ENCODE measurements at places on chromosomes 12 and 14.
A peak's percentile ranks its signal among the peaks of the same experiment; 100 is the strongest.

DNA sequence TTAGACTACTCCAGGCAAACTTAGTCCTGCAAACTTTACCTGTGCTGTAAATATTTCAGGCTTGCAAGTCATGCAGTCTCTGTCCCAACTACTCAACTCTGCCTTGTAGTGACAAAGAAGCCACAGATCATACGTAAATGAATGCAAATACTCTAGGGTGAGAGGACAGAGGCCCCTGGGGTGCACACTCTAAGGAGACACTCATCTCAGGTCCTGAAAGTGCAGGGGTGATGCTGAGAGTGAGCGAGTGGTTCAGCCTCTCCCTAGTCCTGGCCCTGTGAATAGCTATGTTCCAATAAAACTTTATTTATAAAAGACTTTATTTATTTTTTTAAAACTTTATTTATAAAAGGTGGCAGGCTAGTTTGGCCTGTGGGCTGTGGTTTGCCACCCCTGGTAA is 34.9 kb downstream of the HCAR2 start:
- no peak for DNase-seq

DNA sequence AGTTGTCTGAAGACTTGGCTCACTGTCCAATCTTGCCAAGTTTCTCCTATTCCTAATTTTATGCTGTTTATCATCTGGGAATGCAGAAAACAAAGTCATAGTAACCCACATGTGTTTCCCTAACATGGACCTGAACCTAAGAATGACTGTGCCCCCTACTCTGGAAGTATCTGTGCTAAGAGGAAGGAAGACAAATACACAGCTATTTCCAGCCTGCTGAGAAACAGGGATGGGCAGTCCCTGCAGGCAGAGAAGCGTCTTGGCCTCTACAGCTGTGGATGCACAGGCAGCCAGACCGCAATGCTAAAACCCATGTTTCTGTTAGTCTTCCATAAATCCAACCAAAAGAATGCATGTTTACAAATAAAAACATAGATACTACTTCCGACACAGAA is 56.2 kb downstream of the DUSP16 start:
- no peak for DNase-seq

GRCh38 chr12:67223225-67223624 is 45.9 kb upstream of the CAND1 start:
- no peak for DNase-seq

DNA sequence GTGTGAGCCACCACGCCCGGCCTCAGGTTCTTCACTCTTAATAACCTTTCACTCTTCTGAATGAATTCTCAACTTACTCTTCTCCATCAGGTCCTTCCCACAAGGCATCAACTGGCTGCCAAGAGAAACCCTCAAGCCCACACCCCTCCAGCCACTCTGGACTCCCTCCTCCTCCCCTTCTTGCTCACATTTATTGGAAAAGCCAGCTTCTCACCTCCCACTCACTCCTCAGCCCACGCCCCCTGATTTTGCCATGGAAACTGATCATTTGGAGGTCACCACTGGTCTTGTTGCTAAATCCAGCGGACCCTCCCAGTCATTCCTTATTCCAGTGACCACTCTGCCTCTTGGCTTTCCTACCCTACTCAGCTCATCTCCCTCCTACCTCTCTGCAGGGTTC is 17.4 kb upstream of the ACVR1B start:
- no peak for DNase-seq

- no peak for DNase-seq
These were observed 8.3 kb upstream of the GPX2 start for GRCh38 chr14:64950889-64951288.

GRCh38 chr12:4984344-4984743 is 59.3 kb upstream of the KCNA5 start:
- DNase-seq, result no peak

GRCh38 chr14:95193081-95193480 is 35.8 kb upstream of the DICER1 start:
- DNase-seq, result no peak

DNA sequence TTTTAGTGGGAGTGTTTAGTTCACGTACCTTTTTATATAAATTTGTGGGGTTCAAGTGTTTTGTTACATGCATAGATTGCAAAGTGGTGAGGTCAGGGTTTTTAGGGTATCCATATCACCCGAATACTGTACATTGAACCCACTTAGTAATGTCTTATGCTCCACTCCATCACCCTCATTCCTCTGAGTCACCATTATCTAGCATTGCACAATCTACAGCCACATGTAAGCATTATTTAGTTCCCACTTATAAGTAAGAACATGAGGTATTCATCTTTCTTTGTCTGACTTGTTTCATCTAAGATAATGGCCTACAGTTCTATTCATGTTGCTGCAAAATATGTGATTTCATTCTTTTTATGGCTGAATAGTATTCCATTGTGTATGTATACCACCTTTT is 583.7 kb upstream of the LRFN5 start:
- DNase-seq, result no peak

GRCh38 chr14:29536886-29537511 is 390.6 kb downstream of the PRKD1 start:
- no peak for DNase-seq

DNA sequence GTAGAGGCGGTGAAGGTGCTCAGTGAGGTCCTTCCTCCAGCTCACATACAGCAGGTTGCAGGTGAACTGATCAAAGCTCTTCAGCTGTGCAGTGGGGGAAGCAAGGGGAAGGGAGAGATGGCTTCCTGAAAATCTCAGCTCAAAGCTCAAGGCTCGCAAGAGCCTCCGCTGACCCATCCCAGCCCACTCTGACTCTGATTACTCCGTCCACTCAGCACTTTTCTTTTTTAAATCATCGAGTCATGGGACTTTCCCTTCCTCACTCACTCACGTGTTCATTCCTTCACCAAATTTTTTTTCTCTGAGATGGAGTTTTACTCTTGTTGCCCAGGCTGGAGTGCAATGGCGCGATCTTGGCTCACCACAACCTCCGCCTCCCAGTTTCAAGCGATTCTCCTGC is 4.7 kb downstream of the ABCD4 start:
- DNase-seq, result no peak

GRCh38 chr12:45178771-45179170 is 37.1 kb upstream of the ANO6 start:
- DNase-seq, result no peak

DNA sequence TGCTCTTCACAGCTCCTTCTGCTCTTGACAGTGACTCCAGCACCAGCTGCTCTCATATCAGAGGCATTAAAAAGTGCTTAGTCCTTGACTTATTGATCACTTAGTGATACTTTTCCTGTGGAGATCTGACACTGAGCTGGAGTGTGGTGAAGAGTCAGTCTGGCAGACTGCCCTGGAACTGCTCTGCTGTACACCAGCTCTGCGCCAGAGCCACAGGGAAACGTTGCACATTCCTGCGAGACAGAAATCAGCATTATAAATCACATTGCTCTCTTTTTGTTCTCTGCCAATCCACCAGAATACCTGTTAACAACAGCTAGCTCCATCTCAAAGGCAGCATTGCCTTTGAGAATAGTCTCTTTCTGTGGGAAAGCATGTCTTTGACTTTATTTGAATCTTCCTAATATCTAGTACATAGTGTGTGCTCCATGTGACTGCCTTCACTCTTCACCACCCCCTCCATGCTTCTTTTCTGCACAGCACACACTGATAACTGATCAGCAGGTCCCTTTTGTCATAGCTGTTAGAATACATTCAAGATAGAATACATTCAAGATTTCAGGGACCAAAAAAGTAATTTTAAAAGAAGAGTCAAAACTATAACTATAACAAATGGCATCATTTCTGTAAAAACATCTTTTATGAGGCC is 48.2 kb upstream of the VSX2 start:
- DNase-seq, result no peak

- DNase-seq, result no peak
These were observed 234.7 kb upstream of the TBX3 start for GRCh38 chr12:114918535-114919233.

GRCh38 chr14:100769035-100769939 is 42.6 kb downstream of the DLK1 start:
- DNase-seq, result no peak

- no peak for DNase-seq
These were observed 407.8 kb downstream of the ATP23 start for GRCh38 chr12:58349161-58349560.

DNA sequence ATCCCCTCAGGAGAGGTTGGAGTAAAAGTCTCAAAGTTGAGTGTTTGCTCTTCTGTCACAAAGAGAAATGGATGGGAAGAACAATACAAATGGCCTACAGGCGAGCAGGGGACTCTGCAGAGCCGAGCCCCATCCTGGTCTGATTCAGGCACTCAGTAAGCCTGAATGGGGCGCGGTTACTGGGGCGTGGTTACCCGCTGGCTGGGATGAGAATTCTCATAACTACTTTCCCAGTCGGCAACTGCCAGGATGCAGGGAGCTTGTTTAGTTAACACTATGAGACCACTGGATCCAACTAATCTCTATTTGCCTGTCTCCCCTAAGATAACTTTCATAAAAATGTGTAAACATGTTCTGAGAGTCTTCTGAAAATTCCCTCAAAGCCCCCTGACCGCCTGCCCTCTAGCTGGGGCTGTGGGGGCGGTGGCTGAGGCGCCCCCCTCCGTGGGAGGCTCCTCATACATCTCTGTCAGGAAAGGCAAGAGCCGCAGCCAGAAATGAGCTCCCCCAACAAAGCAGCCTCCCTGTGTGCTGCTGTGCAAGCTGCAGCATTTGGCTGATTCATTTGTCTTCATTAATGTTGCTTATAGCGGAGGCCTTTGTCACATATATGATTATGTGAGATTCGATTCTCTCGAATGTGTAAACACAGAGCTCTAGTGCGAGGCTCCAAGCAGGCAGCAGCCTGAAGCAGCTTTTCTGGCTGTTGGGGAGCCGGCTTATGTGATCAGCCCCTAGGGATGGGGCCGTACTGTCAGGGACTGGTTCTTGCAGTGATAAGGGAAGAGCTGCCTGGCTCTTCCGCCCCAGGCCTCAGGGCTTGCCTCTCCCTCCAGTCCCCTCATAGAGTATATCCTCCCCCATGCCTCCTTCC is 126.1 kb upstream of the ARHGAP5 start:
- DNase-seq, result no peak

DNA sequence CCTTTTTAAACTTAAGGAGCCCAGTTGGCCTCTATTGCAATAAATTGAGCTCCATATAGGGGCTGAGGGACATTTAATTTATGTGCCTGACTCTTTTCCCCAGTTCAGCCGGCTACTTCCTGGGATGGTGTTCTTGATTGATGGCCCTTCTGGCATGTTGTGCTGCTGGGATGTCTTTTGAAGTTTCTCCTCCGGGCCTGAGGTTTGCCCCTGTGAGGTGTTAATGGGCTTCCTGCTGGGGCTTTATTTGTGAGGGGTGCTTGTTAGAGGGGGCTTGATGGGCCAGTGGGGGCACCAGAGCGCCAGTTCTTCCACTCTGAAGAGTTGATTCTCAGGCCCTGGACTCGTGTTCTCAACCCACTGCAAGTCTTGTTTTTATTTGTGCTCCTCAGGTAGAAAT is 69.6 kb downstream of the CHST11 start:
- no peak for DNase-seq

DNA sequence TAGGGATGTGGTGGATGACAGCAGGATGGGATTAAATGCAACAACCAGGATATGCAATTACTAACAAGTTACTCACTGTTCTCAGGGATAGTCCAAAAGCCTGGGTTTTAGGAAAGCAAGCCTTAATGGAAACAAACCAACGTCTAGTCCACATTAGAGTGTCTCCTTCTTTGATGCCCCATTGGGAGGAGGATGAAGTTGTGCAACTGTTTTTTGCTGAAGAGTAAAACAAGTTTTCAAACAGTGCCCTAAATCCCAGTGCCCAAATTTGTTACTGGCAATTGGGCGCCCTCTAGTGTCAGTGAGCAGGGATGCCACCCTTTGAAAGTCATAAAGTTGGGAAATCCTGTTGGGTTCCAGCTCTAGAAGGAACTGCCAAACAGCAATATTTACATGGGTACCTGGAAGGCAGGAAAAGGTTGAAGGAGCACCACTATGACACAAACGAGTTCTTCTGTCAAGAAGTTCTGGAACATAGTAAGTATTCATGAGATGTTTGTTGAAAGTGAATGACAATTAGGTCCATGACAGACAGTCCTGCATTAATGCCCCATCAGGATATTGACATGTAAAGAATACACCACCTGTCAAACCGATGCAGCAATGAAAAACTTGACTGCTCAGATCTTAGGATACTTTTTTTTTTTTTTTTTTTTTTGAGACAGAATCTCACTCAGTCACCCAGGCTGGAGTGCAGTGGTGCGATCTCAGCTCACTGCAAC is 11.1 kb upstream of the DPF3 start:
- DNase-seq, result peak; percentile 48

DNA sequence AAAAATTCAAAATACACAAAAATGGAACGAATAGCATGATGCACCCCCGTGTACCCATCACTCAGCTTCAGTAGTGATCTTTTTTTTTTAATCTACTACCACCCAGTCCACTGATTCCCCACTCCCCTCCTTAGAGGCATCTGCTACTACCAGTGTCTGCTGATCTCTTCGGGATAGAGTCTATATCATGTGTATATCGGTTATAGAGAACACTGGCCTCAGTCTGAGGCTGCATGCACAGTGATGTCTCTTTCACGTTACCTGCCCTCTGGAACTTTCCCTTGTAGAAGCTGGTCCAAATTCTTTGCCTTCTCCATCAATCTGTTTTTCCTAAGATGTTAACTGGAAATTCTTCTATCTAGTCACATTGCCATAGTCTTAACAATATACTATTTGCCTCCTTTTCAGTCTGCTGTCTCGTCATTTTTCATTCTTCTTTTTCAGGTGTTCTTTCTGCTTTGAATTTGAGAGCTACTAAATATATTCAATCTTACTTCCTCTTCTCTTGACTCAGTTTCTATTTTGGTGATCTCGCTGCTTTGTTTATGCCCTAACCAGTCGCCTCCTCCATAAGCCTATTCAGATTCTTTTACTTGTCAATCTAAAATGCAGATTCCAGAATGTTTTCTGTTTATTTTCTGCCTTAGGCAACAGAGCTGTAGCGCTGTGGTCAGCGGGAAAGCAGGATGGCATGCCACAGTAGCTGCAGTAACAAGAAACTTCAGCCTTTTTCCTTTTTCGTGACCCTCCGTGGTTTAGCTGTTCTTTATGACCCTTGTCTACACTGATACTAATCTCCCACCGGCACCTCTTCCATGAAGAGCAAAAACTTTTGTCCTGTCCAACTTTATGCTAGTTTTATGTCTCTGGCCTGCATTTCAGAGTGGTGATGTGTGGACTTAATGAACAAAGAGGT is 67.0 kb downstream of the FBXW8 start:
- DNase-seq, result no peak

DNA sequence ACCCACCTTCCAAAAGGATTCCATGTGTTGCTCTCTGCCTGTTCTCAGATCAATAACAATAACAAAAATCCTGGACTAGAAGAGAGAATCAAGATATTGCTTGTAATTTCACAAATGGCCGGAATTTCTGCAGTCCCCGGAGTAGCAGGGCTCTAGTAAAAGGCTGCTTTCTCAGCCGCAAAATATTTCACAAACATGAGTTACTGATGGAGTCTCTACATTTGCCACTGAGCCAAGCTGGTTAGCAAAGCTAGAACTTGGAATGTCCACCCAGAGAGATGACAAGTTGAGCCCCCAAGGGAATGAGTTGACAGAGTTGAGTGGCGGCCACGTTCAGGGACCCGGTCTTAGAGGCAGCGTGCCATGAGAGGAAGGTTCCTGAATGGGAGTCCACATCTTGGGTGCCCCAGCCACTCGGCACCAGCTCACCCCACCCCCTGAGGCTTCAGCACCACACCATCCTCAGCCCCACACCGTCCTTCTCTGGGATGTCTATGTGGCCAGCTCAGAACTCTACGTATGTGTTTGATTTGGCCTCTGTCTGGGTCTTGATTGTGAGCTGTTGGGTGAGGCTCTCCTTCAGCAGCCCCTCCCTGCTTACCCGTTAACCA is 15.9 kb downstream of the FBLN5 start:
- DNase-seq, result no peak

Measured in stimulated activated CD4-positive, alpha-beta T cell treated with anti-CD3 and anti-CD28 coated beads, Interleukin-15, amount 100 ng/mL, for 48 hours (primary cell).